ENCODE measurements at places on chromosomes 16 and 17.

DNA sequence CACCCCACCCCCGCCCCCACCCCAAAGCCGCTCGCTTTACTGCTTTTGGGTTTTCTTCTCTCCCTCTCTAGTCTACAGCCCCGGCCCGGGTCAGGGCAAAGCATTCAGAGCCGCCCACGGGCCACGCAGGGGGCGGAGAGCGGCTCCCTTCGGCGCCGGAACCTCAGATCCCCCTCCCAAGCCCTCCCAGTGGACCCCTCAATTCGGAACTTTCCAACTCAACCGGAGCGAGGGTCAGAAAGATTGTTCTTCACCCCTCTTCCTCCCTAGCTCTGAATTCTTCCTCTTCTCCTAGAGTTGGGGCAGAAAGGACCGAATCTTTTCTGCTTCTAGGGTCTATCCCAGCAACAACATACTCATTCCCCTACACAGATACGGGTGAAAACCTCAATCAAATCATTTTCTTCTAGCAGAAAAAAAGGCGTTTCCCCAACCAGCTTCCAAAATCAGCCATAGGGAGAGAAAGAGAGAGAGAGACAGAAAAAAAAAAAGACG, 1.0 kb downstream of the HOXB2 start:
- DNase-seq: no peak

DNA sequence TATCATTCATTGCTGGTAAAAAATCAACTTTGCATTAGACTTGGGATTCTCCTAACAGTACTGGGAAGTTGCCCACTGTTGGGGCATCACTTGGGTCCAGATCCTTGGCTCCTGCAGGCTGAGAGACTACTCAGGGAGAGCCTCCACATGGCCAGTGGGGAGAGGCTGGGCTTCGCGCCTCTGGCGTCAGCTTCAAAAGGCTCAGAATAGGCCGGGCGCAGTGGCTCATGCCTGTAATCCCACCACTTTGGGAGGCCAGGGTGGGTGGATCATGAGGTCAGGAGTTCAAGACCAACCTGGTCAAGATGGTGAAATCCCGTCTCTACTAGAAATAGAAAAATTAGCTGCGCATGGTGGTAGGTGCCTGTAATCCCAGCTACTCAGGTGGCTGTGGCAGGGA, 3.4 kb upstream of the CSHL1 start:
- DNase-seq: no peak

- DNase-seq: no peak
Measured at GRCh38 chr17:71338396-71338795, 782.4 kb upstream of the SOX9 start.

DNA sequence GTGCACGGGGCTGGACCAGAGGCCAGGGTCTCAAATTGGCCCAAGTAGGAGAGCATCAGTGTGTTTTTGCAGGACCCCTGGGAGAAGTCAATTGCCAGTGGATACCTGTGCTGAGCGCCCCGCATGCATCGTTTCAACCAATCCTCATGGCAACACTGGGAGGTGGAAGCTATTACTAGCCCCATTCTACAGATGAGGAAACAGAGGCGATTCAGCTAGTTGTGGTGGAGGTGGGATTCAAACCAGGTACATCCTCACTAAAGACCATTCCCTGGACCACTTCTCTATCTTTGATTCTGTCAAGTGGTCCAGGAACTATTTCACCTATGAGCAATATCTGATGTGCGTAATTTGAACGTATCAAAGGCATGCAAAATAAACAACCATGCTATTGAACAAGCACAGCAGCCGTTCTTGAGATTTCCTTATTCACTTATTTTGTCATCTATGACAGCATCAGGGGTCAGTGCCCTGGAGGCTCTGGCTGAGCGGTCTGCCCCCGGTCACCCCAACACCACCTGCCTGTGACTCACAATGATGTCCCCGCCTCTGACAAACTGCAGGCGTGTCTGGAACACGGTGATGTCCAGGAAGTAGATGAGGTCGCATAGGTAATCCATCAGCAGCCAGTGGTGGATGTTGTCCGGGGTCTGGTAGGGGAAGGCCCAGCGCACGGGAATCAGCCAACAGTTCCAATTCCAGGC, 54.0 kb downstream of the CNGB1 start:
- DNase-seq: no peak

DNA sequence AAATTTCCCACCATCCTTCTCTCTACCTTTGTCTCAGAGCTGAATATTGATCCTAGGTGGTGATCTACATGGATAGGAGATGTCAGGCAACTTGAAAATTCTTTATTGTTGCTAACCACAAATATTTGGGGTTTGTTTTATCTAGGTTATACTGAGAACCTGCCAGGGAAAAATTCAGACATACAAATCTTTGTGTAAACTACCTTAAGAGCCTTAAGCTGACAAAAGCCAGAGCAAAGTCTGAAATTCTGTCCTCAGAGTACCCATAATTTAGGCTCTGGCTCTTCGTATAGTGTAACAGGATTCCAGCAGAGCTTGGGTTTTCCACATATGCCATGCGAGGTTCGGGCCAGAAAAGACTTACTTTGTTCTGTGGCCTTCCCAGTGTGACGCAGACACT, 406.7 kb upstream of the MAF start:
- no peak for DNase-seq

DNA sequence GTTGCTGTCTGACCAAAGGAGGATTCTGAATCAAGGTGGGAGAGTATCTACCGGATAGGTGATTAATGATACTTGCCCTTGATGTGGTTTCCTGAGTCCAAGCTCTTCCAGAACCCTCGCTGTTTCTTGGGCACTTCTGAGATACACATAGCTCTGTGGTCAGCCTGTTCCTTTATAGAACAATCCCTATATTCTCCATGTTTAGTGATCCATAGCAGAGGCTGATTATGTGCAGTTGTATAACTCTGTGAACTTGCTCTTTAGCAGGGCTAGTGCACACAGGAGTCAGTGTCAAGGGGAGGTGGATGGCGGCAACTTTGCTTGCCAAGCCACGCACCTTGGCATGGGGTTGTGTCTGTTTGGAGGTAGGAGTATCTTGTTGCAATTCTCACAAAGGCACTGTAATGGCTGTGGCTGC, 36.1 kb downstream of the ARL4D start:
- no peak for DNase-seq

DNA sequence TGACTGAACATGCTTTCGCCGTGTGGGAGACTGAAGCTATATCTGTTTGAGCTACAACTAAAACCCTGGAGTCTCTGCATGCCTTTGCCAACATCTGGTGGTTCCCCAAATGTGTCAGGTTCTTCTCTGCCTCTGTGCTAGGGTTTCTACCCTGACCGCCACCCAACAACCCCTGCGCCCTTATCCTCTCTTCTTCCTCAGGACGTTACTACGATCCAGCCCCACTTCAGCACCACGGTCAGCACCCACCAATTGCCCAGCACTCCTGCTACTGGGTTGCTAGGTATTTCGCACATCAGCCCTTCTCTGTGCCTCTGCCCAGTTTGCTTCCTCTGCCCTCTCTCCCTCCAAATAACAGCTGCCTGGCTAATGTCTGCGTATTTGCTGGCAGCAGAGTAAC, 106.3 kb upstream of the HSBP1 start:
- DNase-seq: no peak

GRCh38 chr17:78048346-78049292, 79.9 kb downstream of the TMC6 start:
- no peak for DNase-seq

DNA sequence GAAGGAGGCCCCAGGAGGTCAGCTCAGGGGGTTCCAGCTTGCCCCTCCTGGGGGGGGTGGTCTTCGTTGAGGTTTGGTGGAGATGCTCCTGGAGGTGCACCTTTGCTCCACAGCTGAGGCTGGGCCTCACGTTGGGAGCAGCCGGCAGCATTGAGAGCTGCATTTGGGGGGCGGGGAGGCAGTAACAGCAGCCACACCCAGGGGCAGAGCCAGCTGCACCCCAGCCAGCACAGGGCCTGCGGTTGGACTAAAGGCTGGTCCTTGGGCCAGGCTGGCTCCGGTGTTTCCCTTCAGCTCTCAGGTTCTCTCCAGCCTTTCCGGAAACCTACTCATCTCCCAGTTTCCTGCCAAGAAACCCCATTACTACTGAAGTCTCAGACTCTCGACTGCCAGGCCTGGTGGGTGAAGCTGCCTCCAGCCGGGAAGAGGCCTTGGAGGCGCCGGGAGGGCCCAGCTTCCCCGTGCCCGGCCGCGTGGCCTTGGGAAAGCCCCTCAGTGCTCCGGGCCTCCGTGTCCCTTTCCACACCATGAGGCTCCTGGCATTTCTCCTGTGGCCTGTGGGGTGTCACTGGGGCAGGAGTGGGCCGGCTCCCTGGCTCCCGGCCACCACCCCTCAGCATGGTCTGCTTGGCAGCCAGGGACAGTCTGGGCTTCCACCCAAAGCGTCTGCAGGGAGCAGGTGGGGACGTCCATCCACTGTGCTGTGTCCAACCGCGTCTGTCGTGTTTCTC, 14.0 kb upstream of the BAIAP2 start:
- peak; percentile 83 for DNase-seq

DNA sequence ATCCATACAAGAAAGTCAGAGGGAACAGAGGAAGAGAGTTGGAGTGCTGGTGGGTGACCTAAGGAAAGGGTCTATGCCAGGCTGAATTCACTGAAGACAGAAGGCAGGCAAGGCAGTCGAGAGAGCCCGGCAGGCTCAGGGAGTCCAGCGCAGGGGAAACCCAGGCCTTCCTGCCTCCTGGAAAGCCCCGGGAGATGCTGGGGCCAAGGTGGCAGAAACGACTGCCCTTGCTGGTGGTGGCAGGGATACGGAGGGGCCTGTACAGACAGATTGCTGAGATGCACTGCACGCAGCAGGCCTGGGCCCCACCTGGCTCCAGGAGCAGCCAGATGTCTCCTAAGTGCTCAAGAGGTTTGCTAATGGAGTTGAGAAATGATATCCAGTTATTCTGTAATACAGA, 59.8 kb downstream of the GTF3C1 start:
- no peak for DNase-seq

- no peak for DNase-seq
Measured at GRCh38 chr16:28186752-28187151, 25.0 kb downstream of the XPO6 start.

- DNase-seq: no peak
Measured at GRCh38 chr17:9213303-9213640, 192.0 kb downstream of the NTN1 start.

GRCh38 chr16:87844809-87845208, 24.5 kb downstream of the SLC7A5 start:
- DNase-seq: no peak

GRCh38 chr17:12627781-12628451, 37.8 kb upstream of the MYOCD start:
- no peak for DNase-seq

DNA sequence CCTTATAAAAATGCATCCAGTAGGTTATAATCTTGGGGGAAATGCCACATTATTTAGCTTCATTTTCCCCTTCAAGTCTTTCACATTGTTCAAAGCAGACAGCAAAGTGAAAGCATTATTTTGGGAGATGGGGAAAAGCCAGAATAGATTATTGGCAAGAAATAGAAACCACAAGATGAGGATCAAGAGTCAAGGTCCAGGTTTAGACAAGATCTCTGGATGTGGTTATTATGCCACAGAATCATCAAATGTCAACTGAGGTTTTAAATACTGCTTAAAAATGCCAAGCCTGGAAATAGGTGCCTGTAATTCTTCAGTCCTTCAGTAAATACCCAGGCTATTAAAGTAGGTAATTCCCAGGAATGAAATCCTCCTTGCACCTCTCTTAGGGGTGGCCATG, 65.1 kb upstream of the ALOX12 start:
- DNase-seq: no peak

DNA sequence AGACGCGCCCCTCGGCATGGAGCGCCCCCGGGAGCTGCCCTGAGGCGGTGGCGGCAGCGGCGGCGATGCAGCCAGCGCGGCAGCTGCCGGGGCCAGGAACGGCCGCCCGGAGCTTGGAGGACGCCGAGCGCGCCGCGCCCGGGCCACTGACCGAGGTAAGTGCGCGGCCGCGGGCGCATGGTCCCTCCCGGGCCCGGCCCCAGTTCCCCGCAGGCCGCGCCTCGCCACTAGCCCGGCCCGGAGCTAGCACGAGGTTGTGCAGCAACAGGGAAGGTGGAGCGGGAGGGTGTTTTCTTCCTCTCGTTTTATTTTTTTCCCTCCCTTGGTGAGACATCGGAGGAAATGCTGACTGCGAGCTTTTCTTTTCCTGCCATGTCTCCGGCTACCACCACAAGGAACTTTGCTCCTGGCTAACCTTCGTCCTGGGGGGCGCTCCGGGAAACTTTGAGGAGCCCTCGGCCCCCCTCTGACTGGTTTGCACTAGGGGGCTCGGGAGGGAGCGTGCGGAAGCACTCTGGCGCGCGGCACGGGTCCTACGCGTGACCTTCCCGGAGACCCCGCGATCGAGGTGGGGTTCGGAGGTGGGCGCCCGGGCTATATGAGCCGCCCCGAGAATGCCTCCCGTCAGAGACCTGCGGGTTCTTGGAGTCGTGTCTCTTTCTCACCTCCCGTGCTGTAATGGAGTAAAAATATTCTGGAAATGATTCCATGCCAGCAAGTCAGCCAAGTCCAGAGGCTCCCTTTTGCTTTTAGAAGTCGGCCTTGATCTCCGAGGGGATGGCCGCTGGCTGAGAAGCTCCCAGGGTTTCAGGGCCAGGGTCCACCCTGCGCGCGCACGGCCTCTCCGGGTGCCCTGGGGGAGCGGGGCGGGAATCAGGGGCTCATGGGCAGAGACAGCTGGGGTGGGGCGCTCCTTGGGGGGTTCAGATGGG, 868 bp downstream of the KCNJ12 start:
- no peak for DNase-seq

DNA sequence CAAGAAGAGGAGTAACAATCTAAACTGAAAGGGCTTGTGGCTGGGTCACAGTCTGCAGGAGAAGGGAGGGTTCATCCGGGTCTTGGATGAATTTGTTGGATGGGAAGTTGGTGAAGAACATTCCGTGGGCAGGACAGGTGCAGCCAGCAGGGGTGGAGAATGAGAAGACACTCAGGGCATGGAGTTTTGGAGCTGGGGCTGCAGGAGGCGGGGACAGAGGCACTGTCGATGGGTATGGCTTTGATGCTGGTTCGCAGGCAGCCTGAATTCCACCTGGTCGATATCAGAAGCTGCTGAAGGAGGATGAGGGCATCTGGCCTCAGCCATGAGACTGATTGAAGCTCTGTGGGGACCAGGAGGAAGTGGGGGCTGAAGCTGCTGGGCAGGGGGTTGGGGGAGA, 36.1 kb upstream of the CBFA2T3 start:
- DNase-seq: no peak

- DNase-seq: no peak
Measured at GRCh38 chr16:75323198-75323597, 71.8 kb upstream of the BCAR1 start.

DNA sequence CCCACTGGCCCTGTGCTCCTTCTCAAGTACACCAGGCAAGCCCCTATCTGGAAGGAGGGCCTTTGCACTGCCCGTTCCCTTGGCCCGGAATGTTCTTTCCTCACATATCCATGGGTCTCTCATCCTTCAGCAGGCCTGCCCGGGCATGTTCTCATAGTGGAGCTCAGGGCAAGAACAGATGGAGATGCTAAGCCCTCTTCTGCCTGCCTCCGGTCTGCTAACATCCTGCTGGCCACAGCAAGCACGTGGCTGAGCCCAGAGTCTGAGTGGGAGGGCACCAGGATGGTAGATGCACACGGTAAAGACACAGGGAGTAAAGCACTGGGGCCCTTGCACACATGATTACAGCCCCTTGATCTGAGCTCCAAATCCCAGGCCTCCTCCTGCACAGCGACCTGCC, 19.8 kb upstream of the ANKRD40CL start:
- DNase-seq: no peak

GRCh38 chr17:32958418-32958817, 30.5 kb downstream of the TMEM98 start:
- no peak for DNase-seq

- no peak for DNase-seq
Measured at GRCh38 chr17:70119983-70120382, 45.0 kb downstream of the KCNJ16 start.
